M059J (cell line): ENCODE measurements at places on chromosomes 11 and 22. TPM values are rescaled to one million over a fixed set of nuclear protein-coding genes. Genes with fewer than 3 reads are reported as not detected.

The SPATA19 gene
- not detected in 2 replicates for total RNA-seq

The OTOG gene
- not detected in 2 replicates for total RNA-seq

The ALX4 gene
- 7.0 and 9.9 TPM in 2 replicates for total RNA-seq

The SLC37A2 gene
- 7.2 and 11.8 TPM in 2 replicates for total RNA-seq

The APOA1 gene
- total RNA-seq: not detected in 2 replicates

The SCUBE2 gene
- 0.37 TPM in 1 of 2 replicates, not detected in the other for total RNA-seq

The ARHGAP20 gene
- 1.1 and 1.4 TPM in 2 replicates for total RNA-seq

The NNMT gene
- total RNA-seq: 76.6 and 129 TPM in 2 replicates

The SLC37A4 gene
- total RNA-seq: 26.5 and 29.5 TPM in 2 replicates

The WNT11 gene
- total RNA-seq: 2.0 and 3.1 TPM in 2 replicates

The KRTAP5-7 gene
- total RNA-seq: not detected in 2 replicates

The OR4S2 gene
- total RNA-seq: not detected in 2 replicates

The CNGA4 gene
- total RNA-seq: not detected in 2 replicates

The KRTAP5-2 gene
- total RNA-seq: not detected in 2 replicates

The C11orf42 gene
- not detected in 2 replicates for total RNA-seq

The FGF3 gene
- total RNA-seq: not detected in 2 replicates

The FANCF gene
- 11.1 and 15.5 TPM in 2 replicates for total RNA-seq

DNA sequence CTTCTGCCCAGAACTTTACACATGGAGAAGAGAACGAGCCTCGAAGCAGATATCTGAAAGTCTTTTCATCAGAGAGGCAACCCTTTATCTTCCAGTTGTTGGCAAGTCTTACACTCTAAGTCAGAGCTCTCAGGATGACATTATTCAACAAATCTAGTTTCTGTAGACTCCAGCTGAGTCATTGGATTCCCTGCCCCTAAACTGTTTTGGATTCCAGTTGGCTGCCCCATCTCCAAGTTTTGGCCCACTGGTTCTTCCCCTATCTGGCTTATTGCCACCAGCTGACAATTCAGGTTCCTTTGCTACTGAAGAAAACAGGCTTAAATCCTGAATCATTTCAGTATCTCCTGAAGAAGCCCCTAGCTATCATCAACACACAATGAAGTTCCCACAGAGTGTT, 14.2 kb downstream of the SAAL1 start:
- DNase-seq: peak; percentile 15

GRCh38 chr11:28472904-28473303, 364.7 kb downstream of the METTL15 start:
- no peak for DNase-seq

- DNase-seq: no peak
These were observed 201.5 kb upstream of the KIRREL3 start for GRCh38 chr11:127202105-127202504.

DNA sequence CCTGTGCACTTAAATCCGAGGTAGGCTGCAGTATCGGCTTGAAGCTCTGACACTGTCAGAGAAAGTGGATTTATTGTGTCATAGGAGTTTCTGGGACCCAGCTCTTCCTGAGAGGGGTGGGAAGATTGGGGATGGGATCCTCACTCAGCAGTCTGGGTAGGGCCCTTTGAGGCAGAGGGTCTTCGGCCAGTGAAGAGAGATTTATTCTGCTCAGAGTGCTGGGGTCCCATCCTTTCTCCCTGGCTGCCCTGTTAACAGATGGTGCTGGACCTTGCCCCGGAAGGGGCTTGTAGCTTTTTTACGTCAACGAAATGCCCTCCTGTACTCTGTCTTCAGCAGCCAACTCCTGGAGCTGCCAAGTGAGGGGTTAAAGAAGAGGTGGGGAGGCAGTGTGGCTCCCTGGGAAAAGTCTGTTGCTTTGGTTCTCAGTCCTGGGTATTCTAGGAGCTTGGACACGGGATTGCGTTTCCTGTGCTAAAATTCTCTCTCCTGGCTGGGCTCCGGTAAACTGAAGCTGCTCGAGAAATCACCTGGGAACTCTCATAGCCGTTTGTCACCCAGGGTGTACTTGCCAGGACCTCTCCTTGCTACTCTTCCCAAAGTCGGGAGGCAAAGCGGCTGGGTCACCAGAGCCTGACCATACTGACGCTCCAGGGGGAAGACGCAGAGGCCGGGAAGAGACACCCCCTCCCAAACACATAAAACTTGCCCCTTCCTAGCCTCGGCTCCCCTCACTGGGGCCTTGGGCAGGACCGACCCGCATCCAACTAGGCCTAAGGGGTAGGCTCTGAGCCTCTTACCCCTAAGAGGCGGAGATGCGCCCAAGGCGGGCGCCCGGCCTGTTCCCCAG, 806 bp upstream of the SMDT1 start:
- no peak for DNase-seq

DNA sequence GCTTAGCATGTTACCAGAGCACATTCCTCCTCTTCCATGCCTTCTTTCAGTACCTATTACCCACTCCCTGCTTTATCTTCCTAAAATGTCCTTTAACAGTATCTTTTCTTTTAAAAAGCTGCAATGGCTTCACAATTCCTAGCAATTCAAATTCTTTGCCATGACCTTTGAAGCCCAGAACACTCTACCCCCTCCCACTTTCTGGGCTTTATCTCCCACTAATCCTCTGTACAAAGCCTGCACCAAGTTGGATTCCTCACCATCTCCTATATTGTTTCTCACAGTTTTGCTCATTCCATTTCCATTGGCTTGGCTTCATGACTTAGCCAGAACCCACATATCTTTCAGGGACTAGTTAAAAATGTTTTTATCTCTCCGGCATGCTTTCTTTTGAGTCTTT, 80.9 kb downstream of the FAM76B start:
- DNase-seq: no peak

- no peak for DNase-seq
These were observed 3.0 kb downstream of the OR52W1 start for GRCh38 chr11:6202041-6202440.

GRCh38 chr11:71580057-71581003, 2.3 kb downstream of the KRTAP5-11 start:
- peak; percentile 78 for DNase-seq

- no peak for DNase-seq
These were observed 23.7 kb downstream of the PDHX start for GRCh38 chr11:34940026-34940677.

GRCh38 chr11:88231894-88232482, 56.7 kb upstream of the RAB38 start:
- DNase-seq: peak; percentile 45

GRCh38 chr11:3949125-3949524, 93.7 kb downstream of the STIM1 start:
- no peak for DNase-seq

DNA sequence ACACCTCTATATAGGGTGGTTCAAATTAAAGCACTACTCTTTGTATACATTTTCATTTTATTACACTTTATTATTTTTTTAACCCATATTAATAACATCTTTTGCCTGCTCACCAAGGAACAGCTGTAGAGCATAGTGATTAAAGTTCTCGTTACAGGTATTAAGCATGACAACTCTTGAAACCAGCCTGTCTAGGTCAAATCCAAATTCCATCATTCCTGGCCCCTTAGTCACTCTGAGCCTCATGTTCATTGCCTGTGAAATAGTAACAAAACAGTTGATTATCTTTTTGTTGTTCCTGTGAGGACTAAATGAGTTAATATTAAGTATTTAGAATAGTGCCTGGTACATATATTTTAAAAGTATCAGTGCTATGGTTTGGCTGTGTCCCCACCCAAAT, 334.5 kb downstream of the RAB38 start:
- DNase-seq: peak; percentile 46

GRCh38 chr11:19766206-19766605, 53.6 kb downstream of the NAV2 start:
- DNase-seq: peak; percentile 47

DNA sequence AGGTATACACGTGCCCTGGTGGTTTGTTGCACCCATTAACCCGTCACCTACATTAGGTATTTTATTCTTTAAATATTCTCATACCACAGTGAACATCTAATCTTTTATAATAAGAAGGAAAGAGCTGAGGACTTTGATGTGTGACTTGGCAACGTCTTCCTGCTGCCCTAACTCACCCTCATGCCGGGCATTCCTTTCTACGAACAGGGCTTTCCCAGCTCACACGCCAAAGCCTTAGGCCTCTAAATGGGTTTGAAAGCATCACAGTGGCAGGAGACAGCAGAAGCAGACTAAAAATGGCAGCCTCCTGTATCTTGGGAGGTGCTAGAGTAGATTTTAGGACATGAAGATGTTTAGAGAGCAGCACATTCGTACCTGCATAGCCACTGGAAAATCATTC, 52.6 kb downstream of the CLTCL1 start:
- no peak for DNase-seq

GRCh38 chr22:30291058-30291892, 2.0 kb upstream of the CASTOR1 start:
- peak; percentile 76 for DNase-seq

DNA sequence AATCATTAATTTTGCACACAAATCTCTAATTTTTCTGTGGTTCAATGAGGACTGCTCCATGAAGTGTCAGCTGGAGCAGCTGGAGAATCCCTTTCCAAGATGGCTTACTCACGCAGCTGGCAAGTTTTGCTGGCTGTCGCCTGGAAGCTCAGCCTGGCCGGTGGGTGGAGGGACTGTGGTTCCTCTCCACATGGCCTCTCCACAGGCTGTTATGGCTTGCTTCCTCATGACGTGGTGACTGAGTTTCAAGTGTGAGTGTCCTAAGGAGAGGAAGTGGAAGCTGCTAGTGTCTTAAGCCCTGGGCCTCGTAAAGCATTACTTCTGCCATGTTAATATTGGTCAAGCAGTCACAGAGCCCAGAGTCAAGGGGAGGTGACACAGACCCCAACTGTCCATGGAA, 14.0 kb upstream of the NRIP3 start:
- DNase-seq: no peak

DNA sequence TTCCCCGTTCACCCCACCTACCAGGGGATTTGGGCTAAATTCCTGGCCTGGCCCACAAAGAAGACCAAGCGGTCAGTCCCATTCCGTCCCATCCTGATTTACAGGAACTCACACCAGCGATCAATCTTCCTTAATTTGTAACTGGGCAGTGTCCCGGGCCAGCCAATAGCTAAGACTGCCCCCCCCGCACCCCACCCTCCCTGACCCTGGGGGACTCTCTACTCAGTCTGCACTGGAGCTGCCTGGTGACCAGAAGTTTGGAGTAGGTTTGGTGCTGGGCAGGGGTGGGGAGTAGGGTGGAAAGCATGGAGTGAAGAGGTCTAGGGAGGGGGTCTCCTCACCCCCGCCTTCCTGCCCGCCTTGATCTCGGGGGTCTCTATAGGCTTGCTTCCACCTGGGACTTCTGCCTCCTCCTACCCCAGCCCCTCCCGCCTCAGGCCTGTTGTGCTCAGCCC, at the start of gene SERPING1:
Gene SERPING1, plus strand, starts transcription at position 225 of the 455 bp plus-strand sequence. CDS start 586 bp downstream, outside the sequence.
- no peak for DNase-seq

GRCh38 chr11:120912504-120912903, 111.4 kb upstream of the TBCEL start:
- DNase-seq: peak; percentile 46

DNA sequence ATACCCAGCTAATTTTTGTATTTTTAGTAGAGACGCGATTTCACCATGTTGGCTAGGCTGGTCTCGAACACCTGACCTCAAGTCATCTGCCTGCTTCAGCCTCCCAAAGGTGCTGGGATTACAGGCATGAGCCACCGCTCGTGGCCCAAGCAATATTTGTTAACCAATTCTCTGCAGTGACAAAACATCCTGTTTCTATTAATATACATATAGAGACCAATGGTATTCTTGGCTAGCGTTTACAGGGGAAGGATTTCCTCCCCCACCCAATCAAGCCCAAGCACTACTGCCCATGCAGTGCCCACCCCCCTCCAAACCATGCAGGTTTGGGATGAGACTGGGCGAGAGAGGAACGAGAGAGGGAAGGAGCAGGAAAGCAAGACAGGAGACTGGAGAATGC, 53.1 kb downstream of the APOL3 start:
- DNase-seq: no peak

DNA sequence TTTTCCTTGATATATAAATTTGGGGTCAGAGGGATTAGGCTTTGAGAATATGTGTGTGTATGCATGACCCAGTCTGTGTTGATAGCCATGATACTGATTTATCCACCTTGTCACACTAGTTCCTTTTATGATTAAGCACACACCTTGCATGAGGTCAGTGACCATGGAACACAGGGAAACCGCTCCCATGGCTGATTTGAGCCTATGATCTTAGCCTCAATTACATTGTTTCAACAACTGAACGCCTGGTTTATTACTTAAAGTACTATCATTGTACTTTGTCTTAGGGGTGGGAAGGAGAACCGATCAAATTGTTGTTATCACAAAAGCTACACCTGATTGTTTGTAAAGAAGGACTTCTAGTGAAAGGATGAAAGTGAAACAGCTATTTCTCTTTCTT, 70.7 kb downstream of the ARFGAP2 start:
- no peak for DNase-seq

DNA sequence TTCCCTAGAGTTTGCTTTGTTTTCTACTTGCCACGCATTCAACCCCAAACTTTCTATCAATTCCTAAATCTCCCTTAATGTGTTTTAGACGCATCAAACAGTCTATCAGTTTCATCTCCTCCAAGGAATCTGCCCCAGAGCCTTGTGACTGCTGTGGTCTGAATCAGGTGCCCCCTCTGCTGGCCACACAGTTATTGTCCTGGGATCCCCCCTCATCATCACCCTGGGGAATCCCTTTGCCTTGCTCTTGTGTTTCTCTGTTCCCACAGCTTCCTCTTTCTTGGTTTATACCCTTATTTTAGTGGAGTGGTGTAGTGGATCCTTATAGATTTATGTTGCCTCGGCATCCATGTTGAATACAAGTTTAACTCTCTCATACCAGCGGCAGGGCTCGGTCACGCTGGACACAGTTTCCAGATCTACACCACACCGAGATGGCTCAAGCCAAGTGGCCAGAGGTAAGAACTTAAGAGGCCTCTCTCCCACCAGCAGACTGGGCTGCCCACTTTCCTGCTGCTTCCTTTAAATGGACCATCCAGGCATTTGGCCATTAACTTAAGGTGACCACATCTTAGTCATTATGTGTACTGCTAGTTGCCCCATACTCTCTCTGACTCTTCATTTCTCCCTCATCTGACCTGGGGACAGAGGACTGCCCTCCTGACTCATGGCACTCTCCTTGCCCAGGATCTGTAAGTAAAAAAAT, 8.2 kb downstream of the UPB1 start:
- DNase-seq: peak; percentile 74

GRCh38 chr11:84969103-84969502, 658.0 kb downstream of the DLG2 start:
- no peak for DNase-seq

DNA sequence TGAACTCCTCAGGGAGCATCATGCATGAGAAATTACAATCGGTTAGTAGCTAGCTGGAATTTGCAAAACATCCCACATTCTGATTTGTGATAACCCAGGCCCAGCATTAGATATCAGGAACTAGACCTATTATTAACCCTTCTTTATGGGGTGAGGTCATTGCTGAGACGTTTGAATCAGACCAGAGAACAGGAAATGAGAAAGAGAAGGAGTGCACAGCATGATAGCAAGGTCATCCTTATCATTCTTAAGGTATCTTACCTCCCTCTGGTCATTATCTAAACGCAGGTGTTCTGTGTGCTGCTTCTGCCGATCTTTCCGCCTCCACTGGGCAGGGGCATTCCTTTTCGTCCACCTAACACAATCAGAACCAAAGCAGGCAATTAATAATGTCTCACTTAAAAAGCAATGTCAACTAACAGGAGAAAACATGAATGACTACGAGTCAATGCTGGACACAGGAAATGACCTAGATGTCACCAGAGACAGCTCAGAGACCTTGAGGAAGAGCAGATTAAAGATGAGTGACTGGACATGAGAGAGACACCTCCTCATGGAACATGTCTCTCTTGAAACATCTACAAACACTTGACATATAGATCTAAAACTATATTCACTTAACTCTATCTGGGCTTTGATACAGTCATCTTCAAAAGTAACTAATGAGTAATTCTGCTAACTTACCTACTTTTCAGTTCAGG, 78.3 kb upstream of the SCUBE2 start:
- peak; percentile 65 for DNase-seq
